ENCODE measurements at places on chromosomes 16 and 17.

DNA sequence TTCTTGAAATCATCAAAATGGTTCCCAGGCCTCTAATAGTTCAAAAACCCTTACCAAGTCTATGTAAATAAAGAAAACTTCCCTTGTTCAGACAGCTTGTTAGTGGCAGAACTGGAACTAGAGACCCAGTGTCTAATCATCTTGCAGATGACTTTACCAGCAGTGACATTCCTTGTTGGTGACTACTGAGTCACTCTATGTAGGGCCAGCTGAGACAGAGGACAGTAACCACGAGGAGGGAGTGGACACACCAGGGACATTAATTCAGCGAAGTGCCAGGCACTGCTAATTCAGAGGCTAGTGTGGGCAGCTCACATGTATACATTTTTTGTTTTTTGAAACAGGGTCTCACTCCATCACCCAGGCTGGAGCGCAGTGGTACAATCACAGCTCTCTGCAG lies 6.1 kb upstream of the HEATR3 start:
- no peak for DNase-seq

- DNase-seq, result no peak
Observed at GRCh38 chr17:77999413-78000173, 41.1 kb downstream of the TNRC6C start.

DNA sequence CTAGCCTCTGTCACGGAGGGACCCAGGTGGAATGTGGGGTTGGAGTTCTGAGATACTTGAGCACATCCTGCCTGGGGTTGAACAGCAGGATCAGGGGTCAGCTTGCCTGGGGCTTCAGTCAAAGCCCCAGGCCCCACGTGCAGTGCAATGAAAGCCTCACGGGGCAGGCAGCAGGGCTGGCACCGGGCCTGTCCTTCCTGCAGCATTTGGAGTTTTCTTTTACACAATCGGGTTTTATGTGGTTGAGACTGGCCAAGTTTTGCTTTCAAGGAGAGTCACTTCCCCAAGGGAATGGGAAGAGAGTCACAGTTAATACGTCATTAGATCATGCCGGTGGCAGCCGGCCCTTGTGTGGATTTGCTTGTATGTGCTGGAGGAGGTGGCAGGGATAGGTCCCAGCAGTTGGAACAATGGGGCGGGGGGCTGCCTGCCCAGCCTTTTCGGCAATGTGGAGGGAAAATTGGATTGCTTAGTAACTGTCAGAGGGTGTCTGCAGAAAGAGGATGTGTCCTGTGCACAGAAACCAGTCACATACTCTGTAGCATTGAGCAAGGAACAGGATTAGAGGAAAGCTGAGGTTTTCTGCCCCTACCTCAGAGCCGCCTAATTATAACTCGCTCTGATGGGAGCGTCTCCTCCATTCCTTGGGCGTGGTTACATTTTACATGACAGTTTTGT lies 4.5 kb downstream of the RMI2 start:
- no peak for DNase-seq

DNA sequence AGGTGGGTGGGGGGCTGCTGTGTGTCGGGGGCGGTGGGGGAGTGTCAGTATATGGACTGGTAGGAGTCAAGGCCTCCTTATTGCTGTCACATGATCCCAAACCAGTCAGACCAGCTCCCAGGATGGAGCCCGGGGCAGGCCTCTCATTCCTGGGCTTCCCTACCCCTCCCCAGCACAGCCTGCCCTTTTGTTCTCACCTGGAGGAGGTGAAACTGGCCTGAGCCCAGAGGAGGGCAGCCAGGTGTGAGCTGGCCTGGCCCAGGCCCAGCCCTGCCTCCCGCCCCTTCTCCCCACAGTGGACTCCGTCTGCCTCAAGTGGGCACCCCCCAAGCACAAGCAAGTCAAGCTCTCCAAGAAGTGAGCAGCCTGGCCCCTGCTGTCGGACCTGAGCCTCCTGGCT lies 4.6 kb downstream of the PRSS8 start:
- DNase-seq, result no peak

DNA sequence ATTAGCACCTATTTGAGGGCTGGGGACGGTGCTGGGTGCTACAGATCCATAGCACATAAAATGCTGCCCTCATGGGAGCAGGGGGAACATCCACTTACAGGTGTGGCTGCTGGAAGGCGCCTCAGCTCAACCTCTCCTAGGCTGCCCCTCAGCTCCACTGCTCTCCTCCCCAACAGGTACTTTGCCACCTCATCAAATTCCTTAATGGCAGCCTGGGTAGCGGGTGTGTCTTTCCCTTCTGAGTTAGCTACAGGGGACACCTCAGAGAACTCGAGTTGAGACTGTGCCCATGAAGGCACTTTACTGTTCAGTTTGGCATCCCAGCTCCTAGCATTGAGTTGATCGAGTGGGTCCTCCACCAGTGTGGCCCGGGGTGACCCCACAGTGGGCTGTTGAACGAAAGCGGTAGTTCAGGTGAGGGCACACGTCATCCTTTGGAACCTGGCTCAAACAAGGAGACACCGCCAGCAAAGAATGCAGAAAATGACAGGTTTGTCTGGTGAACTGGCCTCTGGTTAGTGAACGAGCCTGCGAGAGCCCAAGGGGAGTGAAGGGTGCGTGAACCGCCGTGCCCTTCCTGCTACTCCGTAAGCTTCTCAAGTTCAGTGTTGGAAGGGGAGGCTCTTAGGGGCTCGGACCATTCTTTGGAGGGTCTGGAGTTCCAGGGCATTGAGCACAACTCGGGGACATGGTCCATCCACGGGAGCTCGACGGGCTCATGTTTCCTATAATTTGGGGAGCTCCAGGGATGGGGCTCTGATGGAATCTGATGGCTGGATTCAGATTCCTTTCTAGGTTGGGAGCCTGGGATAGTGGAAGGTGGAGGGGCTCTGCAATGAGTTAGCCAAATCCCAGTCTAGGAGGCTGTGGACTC lies 3.5 kb upstream of the CMIP start:
- DNase-seq, result no peak

DNA sequence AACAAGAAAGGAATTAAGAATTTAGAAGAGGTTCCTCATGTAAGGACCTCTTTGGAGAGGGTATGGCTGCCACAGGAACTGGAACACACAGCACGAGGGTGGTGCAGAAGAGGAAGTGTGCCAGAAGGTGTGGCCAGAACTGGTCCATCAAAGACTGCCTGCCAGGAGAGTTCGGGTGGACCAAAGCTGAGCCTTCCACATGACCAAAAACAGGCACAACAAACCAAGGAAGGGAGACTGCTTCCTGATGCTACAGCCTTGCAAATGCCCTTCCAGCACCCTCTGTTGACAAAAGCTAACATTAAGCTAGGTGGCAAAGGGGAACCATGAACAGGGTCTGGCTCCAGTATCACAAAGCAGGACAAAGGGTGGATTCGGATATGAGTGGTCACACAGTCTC lies 125.8 kb upstream of the TMEM97 start:
- DNase-seq, result peak; percentile 50

- DNase-seq, result no peak
Observed at GRCh38 chr16:1257561-1258224, 1.8 kb downstream of the TPSD1 start.

- DNase-seq, result peak; percentile 37
Observed at GRCh38 chr16:81939164-81940056, 71.9 kb downstream of the SDR42E1 start.

DNA sequence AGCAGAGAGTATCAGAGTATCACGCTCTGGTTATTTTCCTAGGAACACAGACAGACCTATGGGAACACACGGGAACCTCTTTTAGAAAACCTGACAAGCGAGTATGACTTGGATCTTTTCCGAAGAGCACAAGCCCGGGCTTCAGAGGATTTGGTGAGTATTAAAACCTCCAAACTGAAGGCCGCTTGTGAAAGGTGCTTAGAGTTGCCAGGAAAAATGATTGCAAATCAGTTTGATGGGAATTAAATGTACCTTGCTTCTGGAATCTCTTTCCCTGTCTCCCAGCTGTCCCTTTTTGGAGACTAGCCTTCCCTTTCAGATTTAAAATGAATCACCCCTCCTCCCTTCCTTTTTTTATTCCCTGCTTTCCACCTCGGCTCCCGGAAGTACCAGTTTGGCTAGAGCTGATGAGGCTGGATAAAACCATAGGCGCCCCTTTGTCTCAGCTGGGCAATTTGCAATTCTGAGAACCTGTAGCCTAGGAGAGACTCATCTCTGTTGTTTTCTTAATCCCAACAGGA lies 27.3 kb downstream of the KAT7 start:
- no peak for DNase-seq

GRCh38 chr16:73955255-73955654 lies 341.4 kb upstream of the PSMD7 start:
- no peak for DNase-seq

GRCh38 chr17:34758718-34759117 lies 179.3 kb downstream of the TMEM132E start:
- no peak for DNase-seq

DNA sequence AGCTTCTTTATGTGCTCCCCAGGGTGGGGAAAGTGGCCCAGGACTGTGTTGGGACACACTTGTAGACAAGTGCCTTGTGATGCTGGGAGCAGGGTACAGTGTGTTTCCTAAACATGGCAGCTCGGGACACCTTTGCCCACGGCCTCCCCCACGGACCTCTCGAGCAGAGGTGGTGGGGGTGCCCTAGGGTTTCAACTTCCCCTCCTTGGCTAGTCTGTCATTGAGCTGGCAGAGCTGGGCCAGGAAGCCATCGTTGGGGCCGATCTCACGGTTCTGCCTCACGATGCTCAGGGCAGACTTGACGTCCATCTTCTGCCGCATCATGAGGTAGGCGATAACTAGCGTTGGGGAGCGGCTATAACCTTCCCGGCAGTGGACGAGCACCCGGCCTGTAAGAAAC lies 9.4 kb downstream of the DUSP3 start:
- DNase-seq, result no peak

- peak; percentile 44 for DNase-seq
Observed at GRCh38 chr17:17667947-17668346, 13.3 kb upstream of the RAI1 start.

- no peak for DNase-seq
Observed at GRCh38 chr17:58968426-58969061, 138.1 kb downstream of the TRIM37 start.

DNA sequence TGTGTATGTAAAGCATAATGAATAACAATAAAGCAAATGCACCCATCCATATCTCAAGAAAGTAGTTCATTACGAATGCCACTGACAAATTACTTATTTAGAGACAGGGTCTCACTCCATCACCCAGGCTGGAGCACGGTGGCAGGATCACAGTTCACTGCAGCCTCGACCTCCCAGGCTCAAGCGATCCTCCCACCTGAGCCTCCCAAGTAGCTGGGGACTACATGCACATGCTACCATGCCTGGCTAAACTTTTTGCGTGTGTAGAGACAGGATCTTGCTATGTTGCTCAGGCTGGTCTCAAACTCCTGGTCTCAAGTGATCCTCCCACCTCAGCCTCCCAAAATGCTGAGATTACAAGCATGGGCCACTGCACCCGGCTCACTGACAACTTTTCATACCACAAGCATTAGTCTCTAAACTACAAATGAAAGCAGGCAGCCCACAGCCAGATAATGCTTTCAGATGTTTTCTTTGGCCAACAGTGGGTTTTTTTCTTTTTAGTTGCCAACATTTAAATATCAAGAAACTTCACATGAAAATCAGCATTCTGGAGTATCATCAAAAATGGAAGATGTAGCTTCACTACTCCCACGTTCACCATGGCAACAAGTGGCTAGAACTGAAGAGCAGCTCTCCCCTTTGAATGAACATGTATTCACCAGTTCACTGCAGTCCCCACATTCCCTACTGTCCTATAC lies 7.7 kb downstream of the ARHGAP17 start:
- no peak for DNase-seq

DNA sequence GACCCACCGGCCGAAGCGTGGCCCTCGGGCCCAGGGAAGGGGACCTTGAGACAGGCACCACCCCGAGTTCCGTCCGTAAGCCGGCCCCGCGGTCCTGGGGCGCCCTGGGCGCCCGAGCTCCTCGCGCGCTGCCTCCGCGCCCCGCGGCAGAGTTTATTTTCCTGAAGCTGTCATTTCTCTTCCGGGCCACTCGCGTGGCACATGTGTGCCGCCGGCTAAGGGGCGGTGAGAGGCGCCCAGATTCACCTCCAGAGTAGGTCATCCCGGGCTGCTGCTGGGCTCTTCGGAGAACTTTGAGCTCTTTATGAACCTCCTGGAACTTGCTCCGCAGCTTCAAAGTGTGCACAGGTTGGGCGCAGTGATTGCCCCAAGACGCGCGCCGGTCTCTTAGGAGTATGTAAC lies 489 bp downstream of the ZC3H18 start:
- no peak for DNase-seq

DNA sequence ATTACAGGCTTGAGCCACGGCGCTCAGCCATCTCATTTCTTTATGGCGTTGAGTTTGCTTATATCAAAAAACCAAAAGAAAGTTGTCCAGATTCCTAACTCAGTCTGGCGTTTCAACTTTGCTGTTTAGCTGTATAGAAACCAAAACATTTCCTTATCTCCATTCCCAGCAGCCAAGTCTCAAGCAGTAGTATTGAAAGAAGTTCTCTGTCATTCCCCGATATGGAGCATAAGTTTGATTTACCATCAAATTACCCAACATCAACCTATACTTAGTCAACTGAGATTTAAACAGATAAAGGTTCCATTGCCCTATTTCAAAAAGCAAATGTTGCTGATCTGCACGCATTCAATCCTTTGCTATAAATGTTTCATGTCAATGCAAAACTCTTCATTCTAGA lies 27.5 kb upstream of the RAB11FIP4 start:
- no peak for DNase-seq

DNA sequence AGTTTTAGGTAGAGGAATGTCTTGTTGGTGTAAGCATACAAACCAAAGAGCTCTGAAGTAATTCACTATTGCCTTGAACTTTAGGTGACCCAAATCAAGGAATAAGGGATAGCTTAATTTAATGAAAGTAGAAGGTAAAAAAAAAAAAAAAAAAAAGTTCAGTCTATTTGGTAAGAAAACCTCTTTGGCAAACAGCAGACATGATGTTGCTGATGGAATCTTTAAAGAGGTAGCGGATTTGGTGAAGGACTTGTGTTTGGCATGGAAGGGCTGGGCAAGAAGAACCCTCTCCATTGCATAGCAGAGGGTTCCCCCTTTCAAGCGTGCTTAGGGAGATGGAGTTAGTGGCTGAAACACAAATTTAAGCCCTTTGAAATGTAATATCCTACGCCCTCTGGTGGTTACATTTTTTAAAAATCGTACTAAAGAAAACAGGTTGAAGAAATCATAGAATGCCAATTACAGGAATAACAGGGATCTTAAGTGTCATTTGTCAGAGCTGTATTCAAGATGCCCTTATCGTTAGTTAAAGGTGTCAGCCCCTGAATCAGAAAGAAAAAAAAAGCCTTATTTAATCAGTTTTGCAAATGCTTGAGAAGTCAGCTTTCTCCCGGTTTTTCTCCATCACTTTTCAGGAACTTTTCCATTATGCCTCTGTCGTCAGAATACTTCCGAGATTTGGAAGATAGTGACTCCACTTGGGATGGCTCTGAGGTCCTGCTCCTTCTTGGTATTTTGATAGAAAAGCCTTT lies 383.1 kb downstream of the KCNJ2 start:
- DNase-seq, result peak; percentile 59

DNA sequence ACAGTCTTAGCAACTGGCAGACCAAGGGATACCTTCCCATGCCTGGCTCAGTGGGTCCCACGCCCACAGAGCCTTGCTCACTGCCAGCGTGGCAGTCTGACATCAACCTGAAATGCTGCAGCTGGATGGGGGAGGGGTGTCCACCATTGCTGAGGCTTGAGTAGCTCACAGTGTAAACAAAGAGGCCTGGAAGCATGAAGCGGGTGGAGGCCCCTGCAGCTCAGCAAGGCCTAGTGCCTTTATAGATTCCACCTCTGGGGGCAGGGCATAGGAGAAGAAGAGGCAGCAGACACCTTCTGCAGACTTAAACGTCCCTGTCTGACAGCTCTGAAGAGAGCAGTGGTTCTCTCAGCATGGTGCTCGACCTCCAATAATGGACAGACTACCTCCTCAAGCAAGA lies 263.2 kb downstream of the KIF2B start:
- DNase-seq, result no peak
